ENCODE measurements at places on chromosomes 12 and 14.
A peak's percentile ranks its signal among the peaks of the same experiment; 100 is the strongest.

- DNase-seq: no peak
Measured at GRCh38 chr14:87121716-87122115, 871.3 kb downstream of the GALC start.

DNA sequence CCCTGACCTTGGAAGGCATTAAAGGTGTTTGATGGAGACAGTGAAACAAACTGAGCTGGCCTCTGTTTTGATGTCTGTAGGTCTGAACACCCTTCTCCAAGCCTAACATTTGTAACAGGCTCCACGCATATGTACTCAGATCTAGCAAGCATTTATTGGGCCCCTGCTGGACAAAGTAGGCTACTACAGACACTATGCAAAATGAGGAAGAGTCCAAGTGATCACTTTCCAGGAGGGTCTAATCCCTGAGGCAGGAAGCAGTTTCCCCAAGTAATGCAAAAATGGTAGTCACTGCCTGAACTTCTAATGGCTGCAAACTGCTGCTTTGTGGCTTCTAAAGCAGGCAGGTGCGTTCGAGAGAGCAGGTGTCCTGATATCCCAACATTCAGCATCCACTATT is 405.8 kb downstream of the MED13L start:
- no peak for DNase-seq

GRCh38 chr14:70908935-70909641 is 1.8 kb downstream of the PCNX1 start:
- no peak for DNase-seq

- no peak for DNase-seq
Measured at GRCh38 chr12:16229676-16230075, 47.8 kb downstream of the SLC15A5 start.

DNA sequence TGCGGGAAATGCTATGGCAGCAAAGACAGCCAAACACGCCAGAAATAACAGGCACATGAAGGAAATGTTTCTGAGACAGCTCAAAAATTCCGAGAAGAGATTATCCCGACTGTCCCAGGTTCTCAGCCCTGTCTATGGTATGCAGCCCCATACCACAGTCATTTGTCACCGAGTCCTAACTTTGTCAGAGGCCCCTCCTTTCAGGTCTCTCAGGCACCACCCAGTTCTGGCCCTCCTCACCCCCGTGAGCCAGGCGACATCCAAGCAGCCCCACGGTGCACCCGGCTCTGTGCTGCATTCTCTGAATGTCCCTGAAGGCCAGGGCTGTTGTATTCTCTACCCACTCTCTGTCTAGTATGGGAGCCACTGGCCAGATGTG is 24.0 kb downstream of the SSH1 start:
- no peak for DNase-seq

- no peak for DNase-seq
Measured at GRCh38 chr14:57704763-57705162, 161.1 kb downstream of the SLC35F4 start.

DNA sequence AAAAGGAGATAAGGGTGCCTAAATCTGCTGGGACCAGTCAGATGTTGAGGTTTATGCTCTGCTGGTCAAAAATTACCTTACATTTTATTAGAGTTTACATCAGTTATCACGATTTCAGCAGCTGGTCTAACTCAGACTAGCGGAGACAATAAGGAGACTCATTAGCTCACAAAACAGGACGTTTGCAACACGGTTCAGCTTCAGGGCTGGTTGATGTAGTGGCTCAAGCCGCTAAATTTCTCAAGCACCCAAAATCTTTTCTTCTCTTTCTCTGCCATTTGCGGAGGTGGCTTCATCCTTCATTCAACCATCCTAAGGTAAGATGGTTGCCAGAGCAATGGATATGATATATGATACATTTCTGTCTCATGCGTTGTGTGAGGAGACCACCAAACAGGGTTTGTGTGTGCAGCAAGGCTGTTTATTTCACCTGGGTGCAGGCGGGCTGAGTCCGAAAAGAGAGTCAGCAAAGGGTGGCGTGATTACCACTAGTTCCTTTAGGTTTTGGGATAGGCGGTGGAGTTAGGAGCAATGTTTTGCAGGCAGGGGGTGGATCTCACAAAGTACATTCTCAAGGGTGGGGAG is 30.3 kb upstream of the CLIP1 start:
- no peak for DNase-seq

DNA sequence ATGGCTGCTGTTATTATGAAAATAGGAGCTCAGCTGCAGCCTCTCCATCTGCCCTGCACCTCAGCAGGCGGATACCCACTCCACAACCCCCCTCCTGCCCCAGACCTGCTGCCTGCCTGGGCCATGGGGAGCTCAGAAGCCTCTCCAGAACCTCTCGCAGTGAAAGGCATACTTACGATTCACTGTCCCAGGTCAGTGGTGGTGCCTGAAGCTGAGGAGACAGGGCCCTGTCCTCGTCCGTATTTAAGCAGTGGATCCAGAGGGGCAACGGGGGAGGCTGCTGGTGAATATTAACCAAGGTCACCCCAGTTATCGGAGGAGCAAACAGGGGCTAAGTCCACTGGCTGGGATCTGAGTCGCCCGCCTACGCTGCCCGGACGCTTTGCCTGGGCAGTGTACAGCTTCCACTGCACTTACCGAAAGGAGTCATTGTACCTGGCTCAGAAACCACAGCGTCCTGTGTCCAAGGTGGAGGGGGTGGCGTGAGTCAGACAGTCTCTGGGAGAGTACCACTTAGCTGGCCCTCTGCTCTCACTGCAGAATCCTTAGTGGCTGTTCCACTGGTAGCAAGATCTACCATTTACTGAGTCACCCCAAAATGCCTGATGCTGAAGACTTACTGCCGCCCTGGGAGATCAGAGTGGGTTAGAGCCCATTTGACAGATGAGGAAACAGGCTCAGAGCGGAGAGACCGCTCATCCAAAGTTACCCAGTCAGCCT is at the start of gene SERPINA1:
SERPINA1 (minus strand) TSS at position 219 of the 720 bp plus-strand sequence. CDS start 5,365 bp downstream, outside the sequence.
- DNase-seq: no peak

DNA sequence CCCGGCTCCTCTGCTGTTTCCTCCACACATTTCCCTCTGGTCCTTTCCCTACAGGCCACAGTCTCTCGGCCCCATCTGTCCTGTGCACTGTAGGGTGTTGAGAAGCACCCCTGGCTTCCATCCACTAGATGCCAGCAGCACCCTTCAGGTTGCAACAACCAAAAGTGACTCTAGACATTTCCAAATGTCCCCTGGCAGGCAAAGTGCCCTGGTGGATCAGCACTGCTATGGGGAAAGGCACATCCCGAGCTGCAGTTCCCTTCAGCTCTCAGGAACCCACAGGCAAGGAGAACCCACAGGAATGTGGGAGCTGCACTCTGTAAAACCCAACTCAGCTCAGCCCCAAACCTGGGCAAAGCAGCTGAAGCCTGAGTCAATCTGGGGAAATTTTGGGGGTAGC is 77.0 kb downstream of the RBM19 start:
- DNase-seq: no peak

GRCh38 chr12:25501549-25501948 is 51.5 kb downstream of the LMNTD1 start:
- no peak for DNase-seq

DNA sequence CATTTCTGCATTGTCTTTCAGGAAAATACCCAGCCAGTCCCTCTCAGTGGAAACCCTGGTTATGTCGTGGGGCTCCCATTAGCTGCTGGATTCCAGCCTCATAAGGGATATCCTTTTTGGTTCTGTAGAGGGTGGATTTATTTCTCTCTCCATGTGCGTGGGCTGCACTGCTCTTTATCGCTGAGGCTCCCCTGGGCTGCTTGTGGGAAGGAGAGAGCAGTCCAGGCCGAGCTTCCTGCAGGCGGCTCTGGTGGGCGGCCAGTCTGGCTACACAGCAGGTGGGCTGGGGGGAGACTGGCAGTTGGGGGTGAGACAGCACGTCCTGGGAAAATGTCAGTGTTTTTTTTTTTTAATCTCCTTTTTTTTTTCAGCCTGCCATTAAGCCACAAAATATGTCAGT is 27.6 kb downstream of the TCTN1 start:
- no peak for DNase-seq

- no peak for DNase-seq
Measured at GRCh38 chr12:95723693-95724384, 66.7 kb downstream of the NTN4 start.

DNA sequence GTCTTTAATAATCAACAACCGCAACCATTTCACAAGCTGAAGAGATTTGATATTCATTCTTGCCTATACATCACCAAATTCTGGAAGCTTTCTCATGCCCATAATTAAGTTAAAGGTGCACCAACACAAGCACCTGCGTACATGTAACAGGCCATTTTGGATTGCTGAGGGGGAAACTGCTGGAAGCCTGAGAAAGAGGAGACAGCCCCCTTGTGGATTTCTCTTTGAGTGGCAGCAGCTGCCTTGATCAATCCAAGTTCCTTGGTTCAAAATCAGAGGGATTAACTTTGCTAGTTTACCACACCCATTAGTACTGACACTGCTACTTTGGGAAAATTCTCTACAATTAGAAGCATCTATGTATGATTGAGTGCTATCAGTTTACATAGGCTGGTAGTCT is 321.1 kb downstream of the NOVA1 start:
- DNase-seq: no peak

DNA sequence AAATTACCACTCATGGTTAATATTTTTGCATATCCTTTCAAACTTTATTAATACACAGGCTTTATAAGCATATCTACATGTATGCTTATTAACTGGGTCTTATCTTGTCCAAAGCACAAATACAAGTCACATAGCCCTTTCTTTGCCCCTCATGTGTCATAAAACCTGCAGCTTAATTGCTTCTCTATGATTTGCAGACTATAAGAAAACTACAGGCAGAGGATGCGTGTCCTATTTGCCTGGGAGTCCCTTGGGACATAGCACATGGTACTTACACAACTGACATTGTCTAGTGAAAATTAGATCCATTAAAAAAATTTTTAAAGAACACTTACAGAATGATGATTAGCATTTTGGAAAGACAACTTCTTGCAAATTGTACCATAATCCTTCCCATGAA is 190.5 kb upstream of the PLEKHA5 start:
- DNase-seq: no peak

- DNase-seq: no peak
Measured at GRCh38 chr14:79016828-79017505, 846.8 kb downstream of the NRXN3 start.

DNA sequence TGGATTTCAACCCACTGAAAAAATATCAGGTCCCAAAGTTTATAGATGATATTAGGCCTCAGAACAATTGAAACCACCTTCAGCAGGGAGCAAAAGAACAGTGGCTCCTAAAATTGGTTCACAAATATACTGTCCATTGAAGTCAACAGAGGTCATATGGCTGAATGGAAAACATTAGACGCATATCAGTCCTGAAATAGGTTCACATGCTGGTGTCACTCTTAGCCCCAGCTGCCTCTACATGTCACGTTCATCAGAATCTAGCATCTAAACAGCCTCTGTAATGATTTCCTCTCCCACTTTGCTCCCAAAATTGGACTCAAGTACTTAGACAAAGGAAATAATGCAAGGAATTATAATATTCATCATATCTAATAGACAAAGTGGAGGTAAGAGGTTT is 8.7 kb downstream of the FLRT2 start:
- no peak for DNase-seq

- DNase-seq: peak; percentile 73
Measured at GRCh38 chr14:106691601-106692291, 1165.4 kb downstream of the TMEM121 start.

DNA sequence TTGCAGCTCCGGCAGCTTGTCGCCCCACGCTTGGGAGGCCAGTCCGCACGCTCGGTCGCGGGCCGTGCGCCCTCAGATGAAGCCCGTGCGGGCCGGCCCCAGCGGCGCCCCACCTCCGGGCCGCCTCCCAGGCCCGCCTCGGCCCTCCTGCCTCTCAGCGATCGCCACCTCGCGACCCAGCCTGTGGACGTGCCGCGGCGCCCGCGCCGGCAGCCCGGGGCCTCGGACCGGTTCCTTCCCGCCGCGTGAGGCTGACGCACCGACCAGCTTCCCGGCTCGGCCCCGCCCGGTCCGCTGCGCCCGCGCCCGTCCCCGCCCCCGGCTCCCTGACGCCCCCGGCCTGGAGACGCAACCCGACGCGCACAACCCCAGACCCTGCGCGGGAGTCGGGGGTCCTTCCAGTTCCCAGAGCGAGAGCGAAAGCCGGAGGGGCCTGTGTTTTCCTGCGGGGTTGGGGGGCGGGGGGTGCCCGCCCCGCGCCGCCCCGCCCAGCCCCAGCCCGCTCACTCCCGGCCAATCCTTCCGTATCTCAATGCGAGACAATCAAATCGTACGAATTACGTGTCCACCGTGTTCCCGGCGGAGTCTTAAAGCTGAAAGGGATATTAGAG is at the start of gene ERO1A:
ERO1A (minus strand) TSS at position 78 of the 611 bp plus-strand sequence; CDS start at position 1, 77 bp downstream.
- peak; percentile 46 for DNase-seq

DNA sequence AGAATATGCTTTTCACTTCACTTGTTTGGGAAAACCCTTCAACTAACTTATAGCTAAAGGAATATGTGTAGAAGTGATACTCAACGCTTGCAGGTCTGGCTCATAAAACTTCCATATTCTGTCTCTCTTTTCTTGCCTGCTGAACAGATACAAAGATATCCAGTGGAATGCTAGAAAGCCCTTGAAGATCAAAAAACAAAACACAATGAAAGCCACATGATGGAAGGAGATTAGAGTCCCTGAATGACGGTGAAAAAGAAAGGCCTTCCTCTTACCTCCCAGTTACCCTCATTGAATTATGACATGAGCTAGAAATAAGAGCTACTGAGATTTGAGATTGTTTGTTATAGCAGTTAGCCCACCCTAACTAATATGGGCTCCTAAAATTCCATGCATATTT is 28.2 kb upstream of the NELL2 start:
- DNase-seq: no peak

- DNase-seq: no peak
Measured at GRCh38 chr12:3279832-3280231, 202.7 kb downstream of the TSPAN9 start.

DNA sequence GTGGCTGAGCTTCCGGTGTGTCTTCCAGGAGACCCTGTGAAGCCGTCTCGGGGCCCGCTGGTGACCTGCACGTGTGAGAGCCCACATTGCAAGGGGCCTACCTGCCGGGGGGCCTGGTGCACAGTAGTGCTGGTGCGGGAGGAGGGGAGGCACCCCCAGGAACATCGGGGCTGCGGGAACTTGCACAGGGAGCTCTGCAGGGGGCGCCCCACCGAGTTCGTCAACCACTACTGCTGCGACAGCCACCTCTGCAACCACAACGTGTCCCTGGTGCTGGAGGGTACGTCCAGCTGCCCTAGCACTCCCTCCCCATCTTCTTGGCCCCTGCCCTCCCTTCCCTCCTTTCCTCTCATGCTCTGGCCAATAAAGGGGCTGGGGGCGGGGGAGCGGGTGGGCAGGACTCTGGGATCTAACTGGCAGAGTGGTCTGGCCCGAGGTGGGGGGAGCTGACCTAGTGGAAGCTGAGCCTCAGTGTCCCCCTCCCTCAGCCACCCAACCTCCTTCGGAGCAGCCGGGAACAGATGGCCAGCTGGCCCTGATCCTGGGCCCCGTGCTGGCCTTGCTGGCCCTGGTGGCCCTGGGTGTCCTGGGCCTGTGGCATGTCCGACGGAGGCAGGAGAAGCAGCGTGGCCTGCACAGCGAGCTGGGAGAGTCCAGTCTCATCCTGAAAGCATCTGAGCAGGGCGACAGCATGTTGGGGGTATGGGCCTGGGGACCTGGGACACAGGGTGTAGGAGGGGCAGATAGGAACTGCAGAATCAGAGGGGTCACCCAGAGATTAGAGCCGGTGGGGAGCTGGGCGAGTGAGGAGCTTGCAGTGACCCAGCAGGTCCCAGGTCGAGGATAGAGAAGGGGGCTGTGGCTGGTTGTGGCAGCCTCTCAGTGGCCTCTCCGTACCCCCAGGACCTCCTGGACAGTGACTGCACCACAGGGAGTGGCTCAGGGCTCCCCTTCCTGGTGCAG is 6.0 kb downstream of the ACVRL1 start:
- no peak for DNase-seq
